Activated CD8-positive, alpha-beta memory T cell treated with anti-CD3 and anti-CD28 coated beads for 36 hours (primary cell): ENCODE measurements at places on chromosomes 5 and 9. TPM values are rescaled to one million over a fixed set of nuclear protein-coding genes. Genes with fewer than 3 reads are reported as not detected.

Gene C9orf153
- total RNA-seq, result not detected

Gene ARHGEF39
- 13.7 TPM for total RNA-seq

Gene IRF1
- total RNA-seq, result 87.5 TPM

Gene PRPF4
- total RNA-seq, result 68.8 TPM

Gene ARSI
- not detected for total RNA-seq

Gene IL3
- 68.7 TPM for total RNA-seq

Gene FGD3
- total RNA-seq, result 36.4 TPM

Gene PCDHA1
- not detected for total RNA-seq

Gene PCDH1
- not detected for total RNA-seq

Gene TMEM252
- total RNA-seq, result not detected

Gene SPINK6
- not detected for total RNA-seq

Gene CARTPT
- not detected for total RNA-seq

Gene NPR3
- not detected for total RNA-seq

Gene C5orf52
- total RNA-seq, result not detected

Gene RETREG1
- total RNA-seq, result 13.2 TPM

Gene HTR4
- not detected for total RNA-seq

Gene ECSCR
- 1.2 TPM for total RNA-seq

Gene MSX2
- total RNA-seq, result not detected

Gene ZNF484
- total RNA-seq, result 6.4 TPM

Gene SHISAL2B
- total RNA-seq, result not detected

Gene SAXO1
- not detected for total RNA-seq

Gene ALG2
- total RNA-seq, result 29.0 TPM

Gene BNC2
- not detected for total RNA-seq

Gene SLC36A2
- total RNA-seq, result not detected

Gene OTP
- total RNA-seq, result not detected

Gene PRDM9
- not detected for total RNA-seq

Gene NCS1
- 21.8 TPM for total RNA-seq

Gene PDGFRB
- total RNA-seq, result 2.1 TPM

Gene OTULINL
- 14.0 TPM for total RNA-seq

Gene SPATA31D4
- not detected for total RNA-seq

Gene GABRA6
- total RNA-seq, result not detected

Gene CAMK4
- 57.4 TPM for total RNA-seq

Gene IL31RA
- not detected for total RNA-seq
